ENCODE measurements at places on chromosomes 1 and 21.

DNA sequence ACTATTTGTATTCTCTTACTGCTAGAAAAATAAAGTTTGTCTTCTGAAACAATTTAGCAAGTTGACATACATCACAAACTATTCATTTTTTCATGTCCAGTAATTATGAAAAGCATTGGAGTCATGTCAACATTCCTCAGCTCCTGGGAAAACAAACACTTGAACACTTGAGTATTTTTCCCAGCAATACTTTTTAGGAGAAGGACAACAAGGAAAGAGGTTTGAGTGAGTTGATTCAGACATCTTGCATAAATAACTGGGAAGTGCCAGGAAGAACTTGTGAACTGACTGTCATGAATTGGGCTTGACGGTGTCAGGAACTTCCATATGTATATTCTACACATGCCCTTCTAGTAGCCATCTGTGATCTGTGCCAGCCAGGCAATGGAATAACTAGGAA, 195.6 kb downstream of the HMCN1 start:
- no peak overlapping the region for H3K4me3 ChIP-seq
- no peaks in the 10 kb centered on the region for H3K36me3 ChIP-seq
- H3K27me3 ChIP-seq: no peaks in the 10 kb centered on the region
- no peak for DNase-seq
- H3K4me1 ChIP-seq: no peaks in the 10 kb centered on the region

GRCh38 chr1:217569021-217569420, 61.9 kb downstream of the GPATCH2 start:
- H3K27me3 ChIP-seq: no peaks in the 10 kb centered on the region
- no peaks in the 10 kb centered on the region for H3K36me3 ChIP-seq
- no peak overlapping the region for H3K4me3 ChIP-seq
- H3K4me1 ChIP-seq: no peaks in the 10 kb centered on the region

- H3K36me3 ChIP-seq: no peaks in the 10 kb centered on the region
- no peak for DNase-seq
- H3K4me1 ChIP-seq: peaks cover 6% of the 10 kb centered on the region
These were observed 112.8 kb downstream of the RIPK4 start for GRCh38 chr21:41653954-41654491.

GRCh38 chr1:22509815-22510214, 53.5 kb upstream of the EPHA8 start:
- H3K36me3 ChIP-seq: peaks cover 27% of the 10 kb centered on the region
- no peak overlapping the region for H3K27ac ChIP-seq
- no peak overlapping the region for H3K4me3 ChIP-seq
- no peak for DNase-seq
- H3K4me1 ChIP-seq: no peaks in the 10 kb centered on the region
